ENCODE measurements at places on chromosomes 1 and 21.

- DNase-seq: no peak
Measured at GRCh38 chr1:87129038-87129437, 199.6 kb upstream of the LMO4 start.

- no peak for DNase-seq
Measured at GRCh38 chr21:26185446-26185845, 14.9 kb upstream of the APP start.

GRCh38 chr21:44432841-44433790, 22.2 kb upstream of the LRRC3 start:
- no peak for DNase-seq

DNA sequence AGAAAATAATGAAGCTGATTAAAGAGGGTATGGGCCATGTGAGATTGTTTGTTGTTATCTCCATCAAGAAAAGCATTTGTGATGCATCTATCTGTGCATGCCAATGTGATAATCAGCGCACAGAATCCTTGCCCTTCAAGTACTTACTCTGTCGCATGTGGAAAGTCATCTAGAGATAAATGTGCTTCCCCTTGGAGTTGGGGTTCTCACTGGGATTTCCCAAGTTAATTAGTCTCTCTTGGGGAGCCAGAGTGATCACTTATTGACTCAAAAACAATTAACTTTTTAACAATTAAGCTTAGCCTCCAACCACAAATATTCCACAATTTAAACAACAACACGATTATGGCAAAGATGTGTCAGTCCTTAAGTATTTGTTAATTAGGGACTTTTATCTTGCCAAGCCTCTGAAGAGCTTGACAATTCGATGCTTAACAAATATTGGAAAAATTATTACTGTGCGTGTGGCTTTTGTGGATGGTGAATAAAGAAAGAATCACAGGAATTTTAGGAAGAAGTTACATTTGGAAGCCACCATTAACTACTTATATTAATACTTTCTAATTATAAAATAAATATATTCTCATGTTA, 17.5 kb downstream of the RHOU start:
- no peak for DNase-seq

- no peak for DNase-seq
Measured at GRCh38 chr1:156076609-156077429, 5.4 kb downstream of the MEX3A start.
